ENCODE measurements at places on chromosomes 1 and 21.

DNA sequence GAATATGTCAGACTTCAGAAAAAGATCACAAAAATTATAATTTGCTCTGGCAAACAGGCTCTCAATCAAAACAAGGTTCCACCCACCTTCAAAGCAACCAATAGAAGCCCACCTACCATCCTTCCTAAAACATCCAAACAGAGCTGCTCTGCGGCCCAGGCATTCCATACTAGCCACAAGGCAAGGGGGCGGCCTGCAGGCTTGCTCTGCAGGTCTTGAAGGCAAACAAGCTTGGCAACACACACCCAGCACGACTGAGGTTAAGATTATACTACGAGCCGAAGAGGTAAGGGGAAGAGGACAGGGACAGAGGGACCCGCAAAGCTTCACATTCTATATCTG, 207.3 kb downstream of the SLC45A1 start:
- no peak for DNase-seq

DNA sequence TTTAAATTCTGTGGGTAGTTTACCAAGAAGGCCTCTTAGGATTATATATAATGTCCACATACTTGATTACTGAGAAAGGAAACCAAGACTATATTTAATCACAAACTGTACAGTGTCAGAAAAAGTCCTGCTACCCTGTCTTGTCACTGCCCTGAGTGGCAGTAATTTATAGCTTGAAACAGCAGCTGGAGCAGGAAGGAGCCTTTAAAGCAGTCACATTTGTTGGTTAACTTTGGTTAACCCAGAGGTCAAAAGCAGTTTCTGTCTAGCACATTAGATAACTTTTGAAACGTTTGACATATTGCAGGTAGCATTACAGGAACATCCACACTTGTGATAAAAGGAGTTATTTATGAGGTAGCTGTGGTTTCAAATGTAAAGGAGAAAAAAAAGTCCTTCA, 161.7 kb downstream of the ROR1 start:
- DNase-seq, result no peak

DNA sequence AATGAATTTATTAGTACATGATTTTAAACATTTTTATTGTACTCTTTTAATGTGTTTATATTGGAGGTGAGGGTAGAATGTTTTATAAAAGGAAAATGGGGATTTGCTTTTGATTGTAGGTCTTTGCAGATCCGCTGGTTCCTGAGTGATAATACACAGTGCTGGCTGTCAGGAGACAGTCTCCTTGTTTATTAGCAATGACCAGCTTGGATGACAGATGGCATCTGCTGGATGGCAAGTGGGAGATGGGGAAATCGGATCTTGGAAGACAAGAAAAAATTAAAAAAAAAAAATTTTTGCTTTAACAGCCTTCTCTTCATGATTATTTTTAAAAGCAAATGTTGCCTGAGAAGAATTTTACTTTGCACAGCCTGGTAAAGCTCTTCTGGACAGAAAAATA, 4.4 kb upstream of the PHTF1 start:
- no peak for DNase-seq

- DNase-seq, result no peak
These were observed 61.4 kb downstream of the SLC16A1 start for GRCh38 chr1:112894561-112895011.

- no peak for DNase-seq
These were observed 393.2 kb upstream of the CXADR start for GRCh38 chr21:17119466-17120297.

- DNase-seq, result no peak
These were observed 124.5 kb downstream of the PTPRC start for GRCh38 chr1:198763298-198763714.

DNA sequence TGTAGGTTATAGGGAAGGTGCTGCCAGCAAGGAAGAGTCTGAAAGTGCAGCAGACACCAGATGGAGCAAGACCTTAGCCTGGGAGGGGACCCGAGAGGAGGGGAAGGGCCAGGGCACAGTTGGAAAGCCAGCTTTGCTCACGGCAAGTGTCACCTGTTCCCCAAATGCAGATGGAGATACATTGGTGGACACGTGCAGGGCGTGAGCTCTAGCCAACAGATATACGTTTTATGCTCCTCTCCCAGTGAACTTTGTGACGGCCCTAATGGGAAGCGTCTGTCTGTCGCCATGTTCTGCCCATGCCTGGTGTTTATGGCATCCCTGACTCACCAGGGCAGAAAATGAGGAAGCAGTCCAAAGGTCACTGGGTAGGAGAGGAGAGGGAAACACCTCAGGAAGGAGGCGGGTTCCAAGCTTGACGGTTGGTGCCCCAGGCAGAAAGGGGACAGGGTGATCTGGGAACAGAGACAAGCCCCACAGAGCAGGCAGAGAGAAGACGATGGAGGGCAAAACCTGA, 7.6 kb downstream of the GPA33 start:
- no peak for DNase-seq

DNA sequence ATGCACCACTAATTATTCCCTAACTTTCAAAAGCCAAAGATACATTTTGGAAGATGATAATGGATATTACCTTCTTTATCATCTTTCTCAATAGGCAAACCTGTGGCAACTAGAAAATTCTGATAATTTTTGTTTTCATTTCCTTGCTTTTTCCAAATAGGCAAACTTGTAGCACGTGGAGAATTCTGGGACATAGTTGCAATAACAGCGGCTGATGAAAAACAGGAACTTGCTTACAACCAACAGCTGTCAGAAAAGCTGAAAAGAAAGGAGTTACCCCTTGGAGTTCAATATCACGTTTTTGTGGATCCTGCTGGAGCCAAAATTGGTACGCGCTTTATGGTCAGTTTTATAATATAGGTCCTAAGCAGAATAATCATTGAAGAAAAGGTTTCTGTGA, 1.5 kb downstream of the FPGT start:
- no peak for DNase-seq

DNA sequence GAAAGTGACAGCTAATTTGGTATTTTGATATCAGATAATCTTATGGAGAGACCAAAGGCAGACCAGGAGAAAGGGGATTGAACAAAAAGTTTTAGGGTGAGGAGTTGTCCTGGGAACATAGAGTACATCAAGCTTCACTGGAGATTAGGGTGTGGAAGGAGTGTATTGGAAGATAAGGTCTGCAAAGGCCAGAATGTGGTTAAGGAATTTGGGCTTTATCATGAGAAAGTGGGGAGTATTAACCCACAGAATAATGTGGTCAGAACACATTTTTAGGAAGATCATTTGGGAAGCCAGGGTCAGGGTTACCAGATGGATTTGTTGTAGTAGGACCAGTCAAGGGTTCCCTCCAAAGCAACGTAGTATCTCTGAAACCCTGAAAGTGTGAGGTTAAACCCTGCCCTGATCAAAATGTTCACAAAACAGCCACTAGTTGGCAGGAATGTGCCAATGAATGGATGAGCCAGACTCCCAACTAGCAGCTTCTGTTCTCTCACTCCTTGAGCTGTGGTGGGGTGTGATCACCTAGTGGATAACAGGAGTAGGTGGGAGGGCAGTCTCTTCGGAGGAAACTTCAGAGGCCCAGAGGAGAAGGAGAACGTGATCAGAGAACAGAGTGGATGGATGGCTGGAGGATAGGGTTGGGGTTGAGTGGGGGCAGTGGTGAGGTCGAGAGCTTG, 35.8 kb downstream of the SLC2A1 start:
- no peak for DNase-seq

GRCh38 chr1:153899509-153899908, 23.3 kb downstream of the GATAD2B start:
- no peak for DNase-seq

GRCh38 chr1:51843948-51844347, 34.6 kb downstream of the NRDC start:
- no peak for DNase-seq

DNA sequence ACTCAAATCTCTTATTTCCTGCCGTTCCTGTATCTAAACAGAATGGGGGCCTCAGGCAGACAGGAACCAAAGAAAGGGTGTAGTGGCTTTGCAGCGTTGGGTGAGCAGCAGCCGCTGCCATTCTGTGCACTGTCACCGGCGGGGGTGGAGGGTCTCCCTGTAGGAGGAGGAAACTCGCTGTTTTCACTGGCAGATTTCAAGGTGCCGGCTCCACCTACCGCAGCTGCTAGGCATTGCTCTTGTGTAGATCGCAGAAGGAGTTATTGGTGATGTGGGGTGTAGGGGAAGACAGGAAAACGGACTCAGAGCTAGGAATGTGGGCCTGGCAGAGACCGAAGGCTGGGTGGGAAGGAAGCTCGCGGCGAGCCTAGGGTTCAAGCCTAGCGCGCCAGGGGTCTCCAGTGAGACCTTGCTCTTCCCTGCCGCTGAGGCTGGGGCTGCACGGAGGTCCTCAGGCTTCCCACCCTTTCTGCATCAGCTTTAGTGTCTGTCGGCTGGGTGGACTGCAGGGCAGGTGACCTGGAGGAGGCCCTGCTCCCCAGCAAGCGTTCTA, 20.8 kb downstream of the ATP5PO start:
- DNase-seq, result peak; percentile 68

GRCh38 chr1:14090062-14090461, 390.1 kb downstream of the PRDM2 start:
- no peak for DNase-seq

DNA sequence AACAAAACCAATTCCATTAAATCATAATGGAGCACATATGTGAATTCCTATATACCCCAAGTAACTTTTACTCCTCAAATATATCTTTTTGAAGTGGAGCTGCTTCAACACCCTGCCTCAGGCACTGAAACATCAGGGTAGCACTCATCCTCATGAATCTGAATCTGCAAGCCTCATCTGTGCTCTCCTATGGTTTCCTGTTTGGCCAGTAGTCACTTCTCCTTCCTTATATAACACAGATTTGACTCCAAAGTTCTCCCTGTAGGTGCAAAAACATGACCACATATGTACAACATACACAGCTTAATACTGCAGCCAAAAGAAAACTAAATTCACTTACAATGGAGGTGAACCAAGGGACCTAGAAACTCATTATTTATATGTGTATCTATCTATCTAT, 7.2 kb downstream of the TRIT1 start:
- no peak for DNase-seq

- DNase-seq, result no peak
These were observed 176.7 kb downstream of the GALNT2 start for GRCh38 chr1:230243583-230244353.

DNA sequence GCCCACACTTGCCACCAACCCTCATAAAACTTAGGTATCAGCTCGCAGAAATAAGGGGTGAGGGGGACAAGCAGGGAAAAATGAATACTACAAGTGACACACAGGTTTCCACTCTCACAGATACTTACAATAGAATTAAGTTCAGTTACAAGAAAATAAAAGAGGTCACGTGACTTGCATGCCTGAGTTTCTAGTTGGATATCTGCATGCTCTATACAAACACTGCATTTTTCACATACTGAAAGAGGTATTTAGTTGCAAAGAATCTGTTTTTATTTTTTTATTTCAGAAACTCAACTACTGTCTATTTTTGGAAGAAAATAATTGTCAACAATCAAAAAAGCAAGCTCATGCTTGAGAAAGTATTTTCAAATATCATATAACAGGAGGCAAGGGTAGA, 43.5 kb downstream of the DPYD start:
- no peak for DNase-seq

- DNase-seq, result no peak
These were observed 2.7 kb upstream of the CLDN19 start for GRCh38 chr1:42742617-42743316.

GRCh38 chr1:27609210-27609555, 5.2 kb upstream of the AHDC1 start:
- DNase-seq, result no peak

DNA sequence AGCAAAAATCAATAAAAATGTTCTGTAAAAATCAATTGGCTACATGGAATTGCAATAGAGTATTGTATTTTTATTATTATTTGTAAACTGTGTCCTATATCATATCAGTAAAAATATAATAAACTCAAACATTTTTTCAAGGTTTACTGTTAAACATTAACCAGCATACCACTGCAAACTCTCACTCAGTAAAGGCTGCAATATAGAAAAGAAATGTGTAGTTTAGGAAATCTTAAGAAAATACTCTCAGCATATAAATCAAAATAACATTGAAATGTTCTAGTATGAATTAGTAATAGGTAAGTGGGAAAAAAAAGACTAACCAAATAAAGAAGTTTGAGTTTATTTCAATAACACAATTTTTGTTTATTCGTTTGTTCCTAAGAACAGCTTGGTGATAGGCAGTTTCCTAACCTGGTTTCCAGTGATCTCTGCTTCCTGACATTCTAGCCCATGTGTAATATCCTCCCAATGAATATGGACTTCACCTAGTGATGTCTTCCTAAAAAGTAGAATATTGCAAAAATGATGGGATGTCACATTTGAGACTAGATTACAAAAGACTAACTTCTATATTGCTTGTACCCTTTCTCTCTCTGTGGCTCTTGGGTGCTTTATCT, 870.1 kb downstream of the BRINP3 start:
- DNase-seq, result no peak

GRCh38 chr1:44113095-44113609, 5.5 kb upstream of the KLF17 start:
- no peak for DNase-seq

GRCh38 chr1:191348328-191348727, 809.9 kb upstream of the RGS18 start:
- DNase-seq, result no peak

- DNase-seq, result no peak
These were observed 18.6 kb upstream of the SH2D1B start for GRCh38 chr1:162430583-162430982.

GRCh38 chr1:54928327-54928726, 41.3 kb upstream of the DHCR24 start:
- DNase-seq, result no peak

DNA sequence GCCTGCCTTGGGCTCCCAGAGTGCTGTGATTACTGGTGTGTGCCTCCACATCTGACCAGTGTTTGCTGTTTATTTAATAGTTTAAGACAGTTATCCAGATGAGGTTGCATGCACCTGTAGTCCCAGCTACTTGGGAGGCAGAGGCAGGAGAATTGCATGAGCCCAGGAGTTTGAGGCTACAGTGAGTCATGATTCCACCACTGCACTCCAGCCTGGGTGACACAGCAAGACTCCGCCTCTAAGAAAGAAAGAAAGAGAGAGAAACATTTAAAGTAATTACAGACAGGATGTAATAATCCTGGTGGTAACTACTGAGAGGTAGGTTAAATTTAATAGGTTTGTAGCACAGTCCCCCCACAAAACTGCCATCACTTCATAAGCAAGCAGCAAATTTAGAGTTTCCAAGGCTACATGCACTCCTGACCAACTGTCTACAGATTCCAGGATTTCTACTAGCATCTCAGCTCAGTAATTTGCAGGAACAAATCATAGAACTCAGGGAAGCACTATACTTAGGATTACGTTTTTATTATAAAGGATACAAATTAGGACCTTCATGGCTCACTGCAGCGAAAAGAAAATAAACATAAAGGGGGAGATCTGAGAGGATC, 89.6 kb downstream of the PKN2 start:
- DNase-seq, result no peak

- DNase-seq, result no peak
These were observed 10.5 kb downstream of the PTP4A2 start for GRCh38 chr1:31927661-31927980.

DNA sequence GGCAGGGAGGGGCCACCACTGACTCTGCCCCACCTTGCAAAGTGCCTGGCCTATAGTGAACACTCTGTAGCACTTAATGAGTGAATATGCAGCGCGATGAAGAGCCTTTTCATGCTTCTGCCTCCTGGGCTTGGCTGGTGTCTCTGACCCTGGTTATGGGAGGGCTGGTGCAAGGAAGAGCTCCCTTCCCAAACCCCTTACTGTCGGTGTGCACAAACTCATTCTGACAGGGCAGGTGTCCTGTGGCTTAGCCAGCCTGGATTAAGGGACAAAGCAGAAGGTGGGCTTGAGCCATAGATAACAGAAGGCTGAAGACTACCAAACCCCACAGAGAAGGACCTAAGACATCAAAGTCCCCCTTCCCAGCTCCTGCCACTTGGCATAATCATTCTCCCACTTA, 2.0 kb upstream of the NCMAP start:
- no peak for DNase-seq

Measured in smooth muscle cell of the brain vasculature (primary cell).